ENCODE measurements at places on chromosomes 6 and 20.

DNA sequence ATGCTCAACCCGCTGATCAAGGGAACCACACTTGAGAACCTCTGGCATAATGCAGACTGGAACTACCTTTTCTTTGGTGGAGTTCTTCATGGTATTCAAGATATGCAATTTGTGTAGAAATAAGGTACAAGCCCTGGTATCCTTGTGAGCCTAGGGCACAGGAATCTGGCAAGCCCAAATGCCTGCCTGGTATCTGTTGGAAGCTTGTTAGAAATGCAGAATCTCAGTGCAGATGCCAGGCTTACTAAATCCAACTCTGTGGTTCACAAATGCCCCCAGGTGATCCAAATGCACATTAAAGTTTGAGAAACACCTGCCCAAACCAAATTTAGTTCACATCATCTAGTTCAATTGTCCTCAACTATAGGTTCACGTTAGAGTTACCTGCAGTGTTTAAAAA, 159.8 kb upstream of the LAMP5 start:
- DNase-seq: no peak

GRCh38 chr6:65161661-65162060, 545.4 kb downstream of the EYS start:
- no peak for DNase-seq

GRCh38 chr20:61976644-61977418, 88.8 kb downstream of the TAF4 start:
- DNase-seq: no peak

- DNase-seq: no peak
These were observed 355.5 kb upstream of the TSHZ2 start for GRCh38 chr20:52616629-52617028.

GRCh38 chr20:58666702-58667101, 15.6 kb downstream of the STX16 start:
- no peak for DNase-seq

- DNase-seq: no peak
These were observed 42.7 kb downstream of the TOX2 start for GRCh38 chr20:43957392-43957791.

DNA sequence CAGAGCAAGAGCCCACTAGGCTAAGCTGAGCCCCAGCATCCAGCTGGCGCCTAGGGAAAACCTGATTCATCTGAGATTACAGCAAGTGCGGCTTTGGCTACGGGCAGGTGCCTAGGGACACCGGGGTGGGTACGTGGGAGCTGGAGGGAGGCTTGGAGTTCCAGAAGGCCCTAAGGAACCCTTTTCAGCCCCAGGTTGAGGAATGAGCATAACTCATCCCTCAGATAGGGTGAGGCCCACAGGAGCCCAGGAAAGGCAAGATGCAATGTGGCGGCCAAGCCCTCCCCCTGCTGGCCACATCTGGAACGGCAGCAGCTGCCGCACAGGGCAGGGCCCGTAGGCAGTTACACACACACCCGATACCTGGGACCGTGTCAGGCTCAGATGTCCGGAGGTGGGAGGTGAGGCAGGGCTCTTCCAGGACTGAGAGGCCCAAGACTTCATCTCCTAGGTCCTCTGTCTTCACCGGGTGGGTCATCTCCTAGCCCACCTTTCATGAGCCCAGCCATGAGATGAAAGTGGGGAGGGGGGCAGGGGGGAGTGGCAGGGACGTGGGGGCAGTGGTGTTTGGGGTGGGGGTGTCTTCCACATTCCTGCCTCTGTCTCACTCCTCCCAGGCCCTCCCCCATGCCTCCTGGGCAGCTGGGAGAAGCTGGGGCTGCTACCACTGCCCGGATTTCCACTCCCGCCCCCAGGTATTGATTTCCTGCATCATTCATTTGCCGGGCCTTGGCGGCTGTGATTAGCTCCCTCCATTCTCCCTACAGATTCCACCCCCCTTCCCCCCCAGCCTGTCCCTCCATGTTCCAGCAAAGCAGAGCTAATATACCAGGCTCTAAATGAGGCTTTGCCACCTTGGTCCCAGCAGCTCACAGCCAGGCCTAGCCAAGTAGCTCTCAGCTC, 5.5 kb downstream of the MDGA1 start:
- DNase-seq: no peak

DNA sequence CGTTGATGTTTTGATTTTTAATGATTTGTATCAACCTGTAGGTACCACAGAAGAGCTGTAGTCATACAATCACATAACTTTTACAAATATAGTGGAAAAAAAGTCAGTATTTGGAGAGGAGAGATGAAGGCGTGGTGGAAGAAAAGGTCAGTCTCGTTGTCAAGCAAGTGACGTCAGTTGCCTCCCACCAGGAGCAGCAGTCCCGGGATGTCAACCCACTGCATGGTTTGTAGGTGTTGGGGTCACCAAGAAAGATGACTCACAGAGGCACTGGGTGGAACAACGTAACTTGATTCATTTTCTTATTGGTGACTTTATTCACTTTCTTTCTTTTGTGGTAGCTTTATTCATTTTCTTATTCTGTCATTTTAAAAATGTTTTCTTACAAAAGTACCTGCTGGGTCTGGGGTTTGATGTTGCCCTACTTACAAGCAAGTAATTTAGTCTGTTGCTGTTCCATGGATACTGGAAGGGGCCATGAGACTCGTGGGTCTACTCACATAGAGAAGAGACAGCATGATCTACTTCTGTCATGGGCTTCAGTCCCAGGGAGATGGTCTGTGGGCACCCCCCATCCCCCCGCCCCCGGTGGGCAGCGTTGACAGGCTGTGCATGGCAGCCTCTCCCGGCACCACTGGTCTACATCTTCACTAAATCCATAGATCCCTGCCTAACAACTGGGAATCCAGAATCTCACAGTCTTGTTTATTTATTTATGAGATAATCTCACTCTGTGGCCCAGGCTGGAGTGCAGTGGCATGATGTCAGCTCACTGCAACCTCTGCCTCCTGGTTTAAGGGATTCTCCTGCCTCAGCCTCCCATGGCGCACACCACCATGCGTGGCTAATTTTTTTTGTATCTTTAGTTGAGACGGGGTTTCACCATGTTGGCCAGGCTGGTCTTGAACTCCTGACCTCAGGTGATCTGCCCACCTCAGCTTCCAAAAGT, 36.4 kb upstream of the SYNJ2 start:
- DNase-seq: no peak

DNA sequence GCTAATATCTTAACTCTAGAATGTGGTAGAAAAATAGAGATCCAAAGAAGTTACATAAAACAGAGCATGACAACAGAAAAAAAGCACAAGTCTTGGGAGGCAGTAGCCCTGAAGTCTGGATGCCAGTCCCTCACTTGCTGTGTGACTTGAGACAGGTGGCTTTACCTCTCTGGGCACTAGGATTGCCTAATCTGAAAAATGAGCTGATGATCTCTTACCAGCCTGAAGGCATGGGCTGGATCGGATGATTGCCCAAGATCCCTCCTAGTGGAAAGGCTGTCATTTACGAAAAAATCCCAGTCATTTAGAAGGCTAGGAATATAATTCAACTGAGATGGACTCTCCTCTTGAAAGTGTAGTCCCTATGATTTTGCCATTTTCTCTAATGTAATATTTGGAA, 10.9 kb upstream of the GCM1 start:
- no peak for DNase-seq

GRCh38 chr6:107107791-107108190, 7.5 kb downstream of the BEND3 start:
- DNase-seq: no peak

GRCh38 chr20:57192311-57192710, 74.1 kb downstream of the BMP7 start:
- no peak for DNase-seq

GRCh38 chr6:7730001-7730783, 4.3 kb downstream of the BMP6 start:
- no peak for DNase-seq

GRCh38 chr6:53989504-53989903, 121.7 kb upstream of the MLIP start:
- no peak for DNase-seq

- DNase-seq: no peak
These were observed 243.3 kb upstream of the GRIK2 start for GRCh38 chr6:101150226-101150625.

DNA sequence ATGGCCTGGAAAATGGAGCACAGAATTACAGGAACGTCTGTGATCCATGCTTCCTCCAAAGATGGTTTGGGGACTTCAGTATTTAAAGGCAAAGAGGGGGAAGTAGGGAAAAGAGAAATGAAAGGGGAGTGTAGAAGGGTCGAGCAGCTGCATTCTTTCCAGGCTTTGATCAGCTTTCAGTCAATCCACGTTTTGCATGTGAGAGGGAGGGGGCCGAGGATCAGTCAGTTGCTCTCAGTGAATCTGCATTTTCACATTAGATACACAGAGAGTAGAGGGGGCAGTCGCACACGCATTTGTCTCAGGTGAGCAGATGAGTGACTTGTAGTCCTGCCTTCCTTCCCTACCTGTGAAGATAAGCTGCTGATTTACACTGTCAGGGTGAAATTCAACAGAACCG, 78.8 kb downstream of the FOXF2 start:
- no peak for DNase-seq

DNA sequence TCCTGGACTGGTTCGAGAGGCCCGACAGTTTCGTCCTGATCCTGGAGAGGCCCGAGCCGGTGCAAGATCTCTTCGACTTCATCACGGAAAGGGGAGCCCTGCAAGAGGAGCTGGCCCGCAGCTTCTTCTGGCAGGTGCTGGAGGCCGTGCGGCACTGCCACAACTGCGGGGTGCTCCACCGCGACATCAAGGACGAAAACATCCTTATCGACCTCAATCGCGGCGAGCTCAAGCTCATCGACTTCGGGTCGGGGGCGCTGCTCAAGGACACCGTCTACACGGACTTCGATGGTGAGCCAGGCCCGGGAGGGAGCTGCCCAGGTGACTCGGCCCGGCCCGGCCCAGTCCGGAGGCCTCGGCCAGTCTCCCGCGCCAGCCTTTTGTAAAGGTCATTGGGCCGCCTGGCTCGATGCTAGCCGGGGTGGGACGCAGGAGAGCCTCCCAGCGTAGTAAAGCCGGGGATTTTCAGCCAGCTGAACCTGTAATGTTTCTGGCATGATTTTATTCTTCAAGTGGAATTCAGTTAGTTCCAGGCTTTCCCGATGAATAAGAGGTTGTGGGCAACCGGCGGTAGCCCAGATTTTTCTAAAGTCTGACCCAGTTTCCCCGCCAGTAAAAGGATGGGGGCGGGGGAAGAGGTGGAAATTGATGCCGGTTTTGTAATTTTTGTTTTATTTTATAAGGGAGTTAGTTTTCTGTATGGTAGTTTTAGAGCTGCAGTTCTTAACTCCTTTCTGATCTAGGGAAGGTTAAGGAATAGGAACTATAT, 1.4 kb downstream of the PIM1 start:
- no peak for DNase-seq

- no peak for DNase-seq
These were observed 166.5 kb downstream of the BCKDHB start for GRCh38 chr6:80272988-80273387.

GRCh38 chr6:18119236-18119635, 3.2 kb downstream of the NHLRC1 start:
- no peak for DNase-seq

DNA sequence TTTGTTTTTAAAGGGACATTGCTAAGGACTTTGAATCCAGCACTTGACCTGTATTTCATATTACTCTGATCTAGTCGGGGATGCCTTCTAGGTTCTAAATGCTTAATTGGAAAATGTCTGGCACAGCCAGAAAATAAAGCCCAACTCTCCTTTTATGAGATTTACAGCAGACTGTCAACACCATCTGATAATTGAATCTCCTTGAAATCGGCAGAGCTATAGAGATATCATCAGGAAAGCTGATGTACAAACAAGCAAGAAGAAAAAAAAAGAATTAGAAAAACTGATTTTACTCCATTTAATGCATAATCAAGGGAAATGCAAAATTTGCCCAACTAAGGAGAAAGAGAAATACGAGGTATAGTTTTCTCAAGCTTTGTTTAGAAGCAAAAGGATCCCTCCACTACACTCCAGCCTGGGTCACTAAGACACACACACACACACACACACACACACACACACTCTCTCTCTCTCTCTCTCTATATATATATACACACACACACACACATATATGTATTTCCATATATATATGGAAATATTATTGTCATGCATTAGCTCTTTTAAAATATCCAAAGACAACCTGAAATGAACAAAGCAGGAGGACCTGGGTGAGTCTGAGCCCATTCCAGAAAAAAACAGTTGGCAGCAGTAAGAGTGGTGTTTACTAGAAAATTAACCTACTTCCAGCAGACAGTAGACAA, 9.5 kb upstream of the FOXC1 start:
- no peak for DNase-seq
